ENCODE measurements at places on chromosomes 12 and 14.

- no peak for DNase-seq
These were observed 72.7 kb downstream of the ESR2 start for GRCh38 chr14:64221391-64222003.

GRCh38 chr12:53502331-53502730 is 1.2 kb downstream of the TARBP2 start:
- no peak for DNase-seq

DNA sequence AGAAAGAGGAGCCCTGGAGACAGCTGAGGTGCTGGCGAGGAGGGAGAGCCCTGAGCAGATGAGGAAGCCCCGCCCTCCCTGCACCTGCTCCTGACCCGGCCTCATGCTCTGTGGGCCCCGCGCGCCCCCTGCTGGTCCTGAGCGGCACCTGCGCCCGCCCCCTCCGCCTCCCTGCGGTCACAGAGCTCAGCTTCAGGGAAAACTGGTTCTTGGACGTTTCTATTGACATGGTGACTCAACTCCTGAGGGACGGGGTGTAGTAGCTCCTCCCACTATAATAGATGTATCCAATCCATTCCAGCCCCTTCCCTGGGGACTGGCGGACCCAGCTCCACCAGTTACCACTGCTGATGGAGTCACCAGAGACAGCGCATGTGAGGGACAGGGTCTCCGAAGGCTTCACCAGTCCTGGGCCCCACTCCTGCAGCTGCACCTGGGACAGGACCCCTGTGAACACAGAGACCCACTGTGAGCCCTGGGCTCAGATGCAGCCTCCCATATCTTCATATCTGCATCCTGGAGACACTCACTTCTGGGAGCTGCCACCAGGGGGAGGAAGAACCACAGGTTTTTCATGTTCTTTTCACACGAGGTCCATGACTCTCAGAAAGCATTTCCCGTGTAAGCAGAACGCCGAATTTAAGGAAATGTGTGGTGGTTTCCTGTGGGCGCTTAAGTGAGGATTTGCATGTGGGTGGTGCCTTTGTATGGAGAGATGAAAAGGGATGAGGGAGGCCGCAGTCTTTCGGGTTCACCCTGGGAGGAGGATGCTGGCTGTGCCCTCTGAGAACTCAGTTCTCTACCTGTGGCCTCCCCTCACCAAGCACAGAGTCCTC is 1346.4 kb downstream of the TMEM121 start:
- DNase-seq: peak; percentile 76

DNA sequence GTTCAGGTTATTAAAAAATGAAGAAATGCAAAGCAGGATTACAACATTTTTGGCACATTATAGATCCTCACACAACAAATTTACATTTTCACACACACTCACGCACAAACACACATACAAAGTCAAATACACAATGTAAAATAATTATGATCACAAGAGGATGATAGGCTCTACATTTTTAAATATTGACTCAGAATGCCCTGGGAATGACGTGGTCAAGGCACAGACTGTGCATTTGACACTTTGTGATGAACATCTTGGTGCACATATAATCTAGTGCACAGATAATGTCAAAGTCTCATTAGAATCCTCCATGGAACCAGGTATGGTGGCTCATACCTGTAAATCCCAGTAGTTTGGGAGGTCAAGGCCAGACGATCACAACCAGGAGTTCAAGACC is 49.4 kb downstream of the DPF3 start:
- no peak for DNase-seq

DNA sequence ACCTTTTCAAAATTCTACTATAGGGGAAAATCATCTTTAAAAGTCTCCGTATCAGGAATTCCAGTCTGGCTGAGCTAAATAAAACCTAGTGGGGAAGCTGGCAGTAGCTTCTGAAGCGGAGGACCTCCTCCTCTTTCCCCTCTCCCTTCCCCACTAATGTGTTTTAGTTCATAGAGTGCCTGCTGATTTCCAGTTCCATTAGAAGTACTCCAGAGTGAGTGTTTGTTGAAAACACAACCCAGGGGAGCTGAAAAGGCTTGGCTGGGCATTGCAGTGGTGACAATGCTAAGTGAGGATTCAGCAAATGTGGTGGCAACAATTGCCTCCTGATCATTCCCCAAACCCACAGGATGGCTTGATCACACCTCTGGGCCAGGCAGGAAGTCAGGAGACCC is 144.2 kb upstream of the FRMD6 start:
- DNase-seq: no peak

Measured in effector memory CD8-positive, alpha-beta T cell (primary cell).